ENCODE measurements at places on chromosomes 7 and 10. TPM values are rescaled to one million over a fixed set of nuclear protein-coding genes. Genes with fewer than 3 reads are reported as not detected.
A peak's percentile ranks its signal among the peaks of the same experiment; 100 is the strongest.

IL2RA gene
- 0.61 TPM for total RNA-seq

TFPI2 gene
- 1.2 TPM for total RNA-seq

DNA sequence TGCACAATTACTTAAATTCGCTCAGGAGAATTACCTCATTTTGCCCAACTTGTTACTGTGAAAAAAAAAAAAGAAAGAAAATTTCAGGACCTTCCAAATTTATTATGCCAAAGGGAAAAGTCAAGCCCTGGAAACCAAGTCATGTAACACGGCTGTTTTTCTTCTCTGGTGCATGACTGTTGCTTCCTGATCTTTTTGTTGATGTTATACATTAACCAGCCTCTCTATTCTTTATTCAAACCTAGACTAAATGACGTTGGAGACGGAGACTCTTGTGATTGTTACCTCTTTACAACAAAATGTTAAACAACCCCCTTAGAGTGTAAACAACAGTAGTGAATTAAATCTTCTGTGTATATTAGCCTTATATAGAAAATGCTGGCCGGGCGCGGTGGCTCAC, 16.1 kb upstream of the ZC3HAV1 start:
- H3K27ac ChIP-seq, result no peak overlapping the region
- no peak for DNase-seq
- no peaks in the 10 kb centered on the region for H3K27me3 ChIP-seq
- no peak overlapping the region for H3K4me3 ChIP-seq
- no peaks in the 10 kb centered on the region for H3K4me1 ChIP-seq

GRCh38 chr10:131436458-131436857, 124.9 kb upstream of the TCERG1L start:
- H3K27me3 ChIP-seq, result peaks cover 5% of the 10 kb centered on the region
- H3K4me3 ChIP-seq, result no peak overlapping the region
- H3K27ac ChIP-seq, result no peak overlapping the region
- no peaks in the 10 kb centered on the region for H3K4me1 ChIP-seq
- no peaks in the 10 kb centered on the region for H3K36me3 ChIP-seq
- no peak for DNase-seq

- peak; percentile 72 for DNase-seq
- H3K27ac ChIP-seq, result peak within 1 kb of the TSS; percentile 88
- peak within 1 kb of the TSS; percentile 90 for H3K4me3 ChIP-seq
- no peaks in the 10 kb centered on the region for H3K27me3 ChIP-seq
- H3K4me1 ChIP-seq, result peaks cover 10% of the 10 kb centered on the region
Observed at GRCh38 chr7:6636741-6637543, at the start of gene ZNF316. TSS of gene ZNF316 (plus strand) at chr7:6637318. CDS start at chr7:6642410, 5,092 bp downstream.

CYP2C18 gene
- not detected for total RNA-seq

GRCh38 chr7:45417268-45417667, 156.9 kb upstream of the ADCY1 start:
- no peaks in the 10 kb centered on the region for H3K4me1 ChIP-seq
- DNase-seq, result no peak
- H3K4me3 ChIP-seq, result no peak overlapping the region
- no peak overlapping the region for H3K27ac ChIP-seq
- no peaks in the 10 kb centered on the region for H3K27me3 ChIP-seq

GRCh38 chr10:63227207-63227895, 94.2 kb downstream of the NRBF2 start:
- H3K27me3 ChIP-seq, result no peaks in the 10 kb centered on the region
- H3K36me3 ChIP-seq, result no peaks in the 10 kb centered on the region
- DNase-seq, result no peak
- no peak overlapping the region for H3K4me3 ChIP-seq
- H3K27ac ChIP-seq, result peak overlapping the region; percentile 2

All from heart left ventricle (tissue), 16 donors.